ENCODE measurements at places on chromosomes 3 and 15.

- no peak for DNase-seq
These were observed 190.8 kb downstream of the ZNF621 start for GRCh38 chr3:40715551-40715950.

DNA sequence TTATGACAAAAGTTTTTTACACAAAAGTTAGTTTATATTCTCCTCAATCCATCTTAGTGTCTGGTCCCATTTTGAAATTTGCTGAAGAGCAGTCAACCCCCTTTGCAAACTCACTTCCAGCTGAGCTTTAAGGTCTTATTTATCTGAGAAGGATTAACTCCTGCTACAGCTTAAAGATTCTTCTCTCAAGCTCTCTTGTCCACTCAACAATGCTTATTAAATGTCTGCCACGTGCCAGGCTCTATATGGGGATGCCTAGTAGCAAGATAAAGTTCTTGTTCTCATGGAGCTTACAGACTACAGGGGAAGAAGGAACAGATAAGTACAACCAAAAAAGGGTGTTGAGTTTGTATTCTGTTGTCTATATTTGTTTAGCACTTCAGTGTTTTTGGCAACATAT lies 18.7 kb downstream of the TMPRSS7 start:
- DNase-seq, result no peak

DNA sequence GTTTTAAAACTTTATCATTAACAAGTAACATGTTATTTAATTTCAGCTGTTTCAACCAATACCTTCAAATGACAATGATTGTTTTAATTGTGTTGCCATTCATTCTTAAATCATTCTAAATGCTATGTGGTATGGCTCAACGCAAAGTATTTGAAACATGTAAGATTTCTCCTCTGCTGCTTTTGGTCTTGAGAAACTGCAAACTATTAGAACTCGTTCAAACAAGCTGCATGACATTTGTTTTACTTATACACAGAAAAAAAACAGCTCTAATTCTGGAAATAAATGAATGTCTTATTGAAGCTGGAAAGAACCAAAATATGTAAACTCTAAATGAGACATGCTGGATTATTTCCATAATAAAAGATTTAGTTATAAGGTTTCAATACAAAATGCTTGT lies 29.3 kb downstream of the FBN1 start:
- DNase-seq, result no peak

- no peak for DNase-seq
These were observed 237.1 kb upstream of the GOLGA6L4 start for GRCh38 chr15:83998486-83998885.

- no peak for DNase-seq
These were observed 17.0 kb downstream of the CLK3 start for GRCh38 chr15:74632601-74633000.

DNA sequence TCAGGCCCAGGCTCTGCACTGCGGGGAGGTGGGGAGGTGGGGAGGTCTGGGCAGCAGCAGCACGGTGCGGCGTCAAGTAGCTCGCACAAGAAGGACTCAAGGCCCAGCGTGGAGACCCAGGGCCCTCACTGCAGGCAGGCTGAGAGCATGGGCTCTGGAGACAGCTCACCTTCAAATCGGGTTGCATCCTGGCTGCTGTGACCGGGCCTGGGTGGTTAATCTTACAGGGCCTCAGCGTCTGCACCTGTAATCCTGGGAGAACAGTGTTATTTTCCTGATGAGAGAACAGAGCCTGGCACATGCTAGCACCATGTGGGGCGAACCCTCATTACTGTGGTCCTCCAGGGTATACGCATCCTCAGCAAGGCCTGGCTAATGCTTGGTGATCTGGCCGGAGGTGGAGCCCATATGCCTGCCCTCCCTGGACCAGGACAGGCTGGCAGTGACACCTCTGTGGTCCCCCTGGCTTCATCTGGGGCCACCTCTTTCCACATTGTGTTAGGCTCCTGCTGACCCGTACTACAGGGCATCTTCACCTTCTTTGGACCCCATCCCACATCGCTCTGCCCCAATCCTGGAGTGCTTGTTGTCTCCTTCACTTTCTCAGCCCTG lies 55.5 kb downstream of the RGMA start:
- DNase-seq, result no peak

GRCh38 chr3:112360561-112360960 lies 27.6 kb downstream of the CD200 start:
- no peak for DNase-seq

DNA sequence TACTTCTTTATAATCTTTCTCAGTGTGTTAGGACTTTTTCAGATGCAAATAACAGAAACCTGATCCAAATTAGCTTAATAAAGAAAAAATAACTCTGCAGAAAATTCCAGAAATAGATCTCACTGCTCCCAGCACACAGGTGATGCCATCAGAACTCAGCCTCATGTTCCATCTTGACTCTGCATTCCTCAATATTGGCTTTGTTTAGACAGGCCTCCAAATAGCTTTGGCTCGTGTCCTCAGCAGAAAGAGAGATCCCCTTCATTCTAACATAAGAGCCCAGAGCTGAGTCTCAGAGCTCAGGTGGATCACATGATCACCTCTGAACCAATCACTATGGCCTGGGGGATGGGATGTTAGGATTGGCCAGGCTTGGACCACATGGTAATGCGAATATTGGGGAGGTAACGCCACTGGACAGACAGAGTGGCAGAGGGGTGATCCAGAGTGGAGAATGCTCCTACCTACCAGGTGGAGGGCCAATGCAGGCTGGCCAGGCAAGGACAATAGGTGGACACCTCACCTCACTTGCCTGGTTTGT lies 46.6 kb upstream of the TBC1D21 start:
- no peak for DNase-seq

DNA sequence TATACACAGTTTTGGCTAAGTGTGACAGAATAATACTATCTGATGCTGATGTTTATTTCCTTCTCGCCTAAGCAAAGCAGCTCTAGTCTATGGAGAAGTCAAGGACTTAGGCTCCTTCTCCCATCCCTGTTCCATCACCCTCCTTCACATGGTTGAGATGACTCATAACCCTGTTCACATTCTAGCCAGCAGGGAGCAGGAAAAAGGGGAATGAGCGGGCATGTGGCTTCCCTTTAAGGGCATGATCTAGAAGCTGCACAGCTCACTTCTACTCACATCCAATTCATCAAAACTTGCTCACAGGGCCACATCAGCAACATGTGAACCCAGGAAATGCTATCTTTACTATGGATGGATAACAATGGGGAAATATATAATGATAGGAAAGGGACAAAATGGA lies 40.9 kb downstream of the CBLB start:
- DNase-seq, result no peak

- no peak for DNase-seq
These were observed 810 bp upstream of the MEF2A start for GRCh38 chr15:99565049-99565298.

- DNase-seq, result no peak
These were observed 2.6 kb upstream of the PIGZ start for GRCh38 chr3:196971094-196971698.

DNA sequence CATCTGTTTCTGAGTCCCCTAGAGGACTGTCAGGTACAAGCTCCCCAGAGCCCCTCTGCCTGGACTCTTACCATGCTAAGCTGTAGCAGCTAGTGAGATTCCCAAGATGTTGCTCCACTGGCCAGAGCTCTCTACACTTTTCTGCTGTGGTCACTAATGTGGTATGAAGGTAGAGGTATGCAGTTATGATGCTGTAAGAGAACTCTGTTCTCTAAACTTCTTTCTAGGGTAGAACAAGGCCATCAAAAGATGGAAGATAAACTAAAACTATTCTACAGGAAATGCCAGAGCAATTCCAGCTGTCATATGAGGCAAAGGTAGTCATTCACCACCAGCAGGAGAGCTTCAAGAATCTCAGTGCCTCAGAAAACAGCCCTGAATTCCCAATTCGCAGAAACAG lies 517.4 kb upstream of the ARRDC4 start:
- DNase-seq, result no peak

DNA sequence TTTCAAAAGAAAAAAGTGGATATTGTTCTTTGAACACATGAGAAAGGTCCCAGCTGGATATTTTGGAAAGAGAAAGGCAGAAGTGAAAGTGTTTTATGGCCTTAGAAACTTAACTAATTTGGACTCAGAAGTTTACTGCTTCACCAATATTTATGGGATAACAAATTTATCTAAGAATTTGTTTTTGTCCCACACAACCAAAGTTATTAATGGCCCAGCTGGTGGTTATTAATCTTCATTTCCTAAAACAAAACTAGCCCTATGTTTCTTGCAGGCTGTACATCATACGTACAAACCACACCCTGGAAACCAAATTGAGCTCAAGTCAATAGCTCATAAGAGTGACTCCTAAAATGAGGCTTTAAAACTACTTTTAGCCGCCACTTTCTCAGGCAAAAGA lies 372.9 kb upstream of the LMCD1 start:
- DNase-seq, result no peak

DNA sequence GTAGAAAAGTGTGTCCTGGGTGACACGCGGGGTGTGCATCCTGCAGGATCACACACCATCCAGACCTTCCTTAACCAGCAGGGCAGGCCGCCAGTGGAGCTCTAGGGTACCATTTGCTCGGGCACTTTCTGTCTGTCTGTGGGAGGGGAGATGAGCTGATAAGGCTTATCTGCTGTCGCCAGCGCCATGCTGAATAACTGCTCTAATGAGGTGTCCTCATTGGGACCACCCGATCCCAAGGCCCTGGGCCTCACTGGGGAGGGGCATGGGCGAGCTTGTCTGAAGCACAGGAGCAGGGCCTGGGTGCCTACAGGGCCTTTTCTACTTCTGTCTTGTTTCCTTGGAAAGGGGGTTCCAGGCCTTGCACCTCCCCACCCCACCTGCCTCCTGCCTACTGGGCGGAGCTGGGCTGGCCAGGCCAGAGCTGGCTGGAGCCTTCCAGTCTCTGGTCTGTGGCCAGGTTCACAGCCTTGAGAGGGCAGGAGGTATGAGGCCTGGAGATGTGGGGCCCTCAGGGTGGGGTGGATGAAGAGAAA lies 2.5 kb upstream of the GATA2 start:
- DNase-seq, result no peak

DNA sequence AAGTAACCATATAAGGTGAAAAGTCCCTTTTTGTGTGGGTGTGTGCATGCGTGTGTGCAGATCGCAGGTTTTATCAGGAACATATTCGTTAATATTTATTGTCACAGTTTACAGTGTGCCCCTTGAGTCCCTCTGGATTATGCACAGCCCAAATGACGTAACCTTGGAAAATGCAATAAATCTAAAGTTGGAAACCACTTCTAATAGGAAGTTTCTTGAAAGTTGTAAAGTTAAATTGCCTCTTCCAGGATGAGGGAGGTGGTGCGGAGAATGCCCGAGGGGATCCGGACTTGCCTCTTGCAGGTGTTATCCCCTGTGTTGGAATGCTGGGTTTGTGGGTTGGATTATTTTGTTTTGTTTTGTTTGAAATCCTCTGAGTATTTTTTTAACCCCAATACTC lies 143.3 kb downstream of the CMSS1 start:
- DNase-seq, result no peak

DNA sequence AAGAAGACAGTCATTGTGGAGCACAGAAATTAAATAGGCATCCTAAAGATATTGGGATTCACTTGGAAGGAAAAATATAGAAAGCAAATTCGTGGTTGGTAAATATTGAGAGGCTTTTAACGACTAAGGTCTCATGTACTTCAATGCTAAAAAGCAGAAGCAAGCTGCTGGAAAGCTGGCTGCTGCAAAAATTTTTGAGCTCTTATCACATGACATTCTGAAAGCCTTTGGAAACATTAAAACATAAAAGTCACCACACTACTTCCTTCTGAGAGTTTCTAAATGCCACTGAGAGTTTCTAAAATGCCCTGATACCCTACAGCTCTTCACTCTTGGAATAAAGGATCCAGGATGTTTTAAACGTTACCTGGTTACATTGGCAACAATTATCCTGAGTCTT lies 39.0 kb upstream of the CBLB start:
- DNase-seq, result no peak

DNA sequence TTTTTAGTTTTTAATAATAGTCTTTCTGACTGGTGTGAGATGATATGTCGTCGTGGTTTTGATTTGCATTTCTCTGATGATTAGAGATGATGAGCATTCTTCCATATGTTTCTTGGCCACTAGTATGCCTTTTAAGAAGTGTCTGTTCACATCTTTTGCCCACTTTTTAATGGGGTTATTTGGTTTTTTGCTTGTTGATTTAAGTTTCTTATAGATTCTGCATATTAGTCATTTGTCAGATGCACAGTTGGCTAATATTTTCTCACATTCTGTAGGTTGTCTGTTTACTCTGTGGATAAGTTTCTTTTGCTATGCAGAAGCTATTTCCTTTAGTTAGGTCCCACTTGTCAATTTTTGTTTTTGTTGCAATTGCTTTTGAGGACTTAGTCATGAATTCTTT lies 185.4 kb downstream of the SUCNR1 start:
- no peak for DNase-seq

- DNase-seq, result no peak
These were observed 126.2 kb downstream of the TIGIT start for GRCh38 chr3:114420072-114420471.

GRCh38 chr3:186476044-186476468 lies 68.1 kb downstream of the CRYGS start:
- DNase-seq, result no peak

DNA sequence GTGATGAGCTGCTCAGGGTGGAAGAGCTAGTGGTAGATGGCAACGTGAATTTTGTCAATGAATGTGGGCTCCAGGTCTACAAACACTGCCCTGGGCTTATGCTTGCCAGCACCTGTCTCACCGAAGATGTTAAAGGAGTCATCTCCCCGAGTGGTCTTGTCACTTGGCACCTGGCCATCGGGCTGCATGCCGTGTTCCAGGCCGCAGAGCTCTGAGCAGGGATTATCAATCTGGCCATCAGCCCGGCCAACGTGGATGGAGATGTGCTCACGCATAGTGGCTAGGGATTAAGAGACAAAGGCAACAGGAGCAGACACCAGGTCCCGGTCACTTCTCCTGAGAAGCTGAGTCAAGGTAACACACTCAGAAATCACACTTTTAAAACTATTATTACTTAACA lies 54.8 kb upstream of the ACTC1 start:
- DNase-seq, result no peak

DNA sequence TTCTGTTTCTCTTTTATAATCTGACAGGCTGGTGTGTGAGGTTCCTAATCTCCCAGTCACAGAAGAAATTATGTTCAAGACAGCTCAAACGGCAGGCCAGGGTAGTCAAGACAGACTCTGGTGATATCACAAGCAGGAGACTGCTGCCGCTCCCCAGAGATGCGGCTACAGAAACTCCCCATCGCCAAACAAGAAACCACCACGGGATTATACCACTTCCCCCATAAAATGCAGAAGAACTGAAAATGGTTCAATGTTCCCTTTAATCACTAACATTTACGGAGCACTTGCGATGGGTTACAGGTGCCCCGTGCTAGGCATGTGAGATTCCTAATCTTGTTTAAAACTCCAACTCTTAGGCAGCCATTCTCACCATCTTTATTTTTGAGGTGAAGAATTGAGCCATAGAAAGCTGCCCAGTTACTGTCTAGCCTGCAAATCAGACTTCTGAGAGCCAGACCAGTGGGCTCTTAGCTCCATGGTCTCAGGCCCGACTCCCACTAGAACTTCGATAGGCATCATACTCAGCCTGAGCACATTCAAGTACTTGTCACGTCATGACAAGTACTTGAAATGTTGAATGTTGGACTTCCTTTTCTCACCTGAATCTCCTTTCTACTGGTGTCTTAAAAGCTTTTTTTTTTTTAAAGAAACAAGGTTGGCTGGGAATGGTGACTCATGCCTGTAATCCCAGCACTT lies 58.4 kb downstream of the TBC1D2B start:
- no peak for DNase-seq

Data from NCI-H2029 treated with DMSO at 0.1 percent for 48 hours (cell line).